Stimulated activated memory B cell treated with anti-CD40 and anti-IgM and Interleukin-4, amounts not matched to agents 10 μg/mL and 1 μg/mL and 100 μg/mL, for 72 hours (primary cell): ENCODE measurements at places on chromosomes 16 and 17.

GRCh38 chr16:68399456-68399855, 48.9 kb downstream of the SMPD3 start:
- ATAC-seq = no peak

- ATAC-seq = no peak
Observed at GRCh38 chr16:11160676-11161115, 95.3 kb downstream of the SOCS1 start.

- no peak for ATAC-seq
Observed at GRCh38 chr16:389352-389751, 7.6 kb upstream of the PGAP6 start.

DNA sequence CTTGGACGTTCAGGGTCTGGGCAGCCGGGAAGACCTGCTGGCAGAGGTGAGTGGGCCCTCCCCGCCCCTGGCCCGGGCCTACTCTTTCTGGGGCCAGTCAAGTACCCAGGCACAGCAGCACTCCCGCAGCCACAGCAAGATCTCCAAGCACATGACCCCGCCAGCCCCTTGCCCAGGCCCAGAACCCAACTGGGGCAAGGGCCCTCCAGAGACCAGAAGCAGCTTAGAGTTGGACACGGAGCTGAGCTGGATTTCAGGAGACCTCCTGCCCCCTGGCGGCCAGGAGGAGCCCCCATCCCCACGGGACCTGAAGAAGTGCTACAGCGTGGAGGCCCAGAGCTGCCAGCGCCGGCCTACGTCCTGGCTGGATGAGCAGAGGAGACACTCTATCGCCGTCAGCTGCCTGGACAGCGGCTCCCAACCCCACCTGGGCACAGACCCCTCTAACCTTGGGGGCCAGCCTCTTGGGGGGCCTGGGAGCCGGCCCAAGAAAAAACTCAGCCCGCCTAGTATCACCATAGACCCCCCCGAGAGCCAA, 8.6 kb upstream of the ABCC3 start:
- peak; percentile 73 for ATAC-seq

- ATAC-seq = peak; percentile 71
Observed at GRCh38 chr17:74960570-74961342, 11.8 kb downstream of the HID1 start.

DNA sequence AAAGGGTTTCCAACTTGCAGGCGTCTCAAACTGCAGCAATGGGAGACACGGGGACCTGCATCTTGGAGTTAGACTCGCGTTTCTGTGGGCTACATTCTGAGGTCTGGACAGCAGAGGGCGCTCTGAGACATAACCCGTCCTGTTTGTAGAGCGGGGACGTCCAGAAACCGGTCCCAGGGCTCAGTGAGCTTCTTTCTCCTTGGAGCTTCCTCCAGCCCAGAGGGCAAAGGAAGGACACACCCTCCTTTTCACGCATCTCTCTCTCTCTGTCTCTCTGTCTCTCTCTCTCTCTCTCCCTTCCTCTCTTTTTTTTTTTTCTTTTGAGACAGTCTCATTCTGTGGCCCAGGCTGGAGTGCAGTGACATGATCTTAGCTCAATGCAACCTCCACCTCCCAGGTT, 19.8 kb downstream of the COX4I1 start:
- ATAC-seq = peak; percentile 71

- ATAC-seq = no peak
Observed at GRCh38 chr17:34321964-34322363, 2.7 kb downstream of the CCL8 start.

- ATAC-seq = no peak
Observed at GRCh38 chr16:77172951-77173350, 18.0 kb upstream of the MON1B start.

GRCh38 chr16:60930291-60930690, 1105.9 kb downstream of the CDH8 start:
- ATAC-seq = no peak

- ATAC-seq = no peak
Observed at GRCh38 chr16:78490847-78491246, 391.4 kb downstream of the WWOX start.

DNA sequence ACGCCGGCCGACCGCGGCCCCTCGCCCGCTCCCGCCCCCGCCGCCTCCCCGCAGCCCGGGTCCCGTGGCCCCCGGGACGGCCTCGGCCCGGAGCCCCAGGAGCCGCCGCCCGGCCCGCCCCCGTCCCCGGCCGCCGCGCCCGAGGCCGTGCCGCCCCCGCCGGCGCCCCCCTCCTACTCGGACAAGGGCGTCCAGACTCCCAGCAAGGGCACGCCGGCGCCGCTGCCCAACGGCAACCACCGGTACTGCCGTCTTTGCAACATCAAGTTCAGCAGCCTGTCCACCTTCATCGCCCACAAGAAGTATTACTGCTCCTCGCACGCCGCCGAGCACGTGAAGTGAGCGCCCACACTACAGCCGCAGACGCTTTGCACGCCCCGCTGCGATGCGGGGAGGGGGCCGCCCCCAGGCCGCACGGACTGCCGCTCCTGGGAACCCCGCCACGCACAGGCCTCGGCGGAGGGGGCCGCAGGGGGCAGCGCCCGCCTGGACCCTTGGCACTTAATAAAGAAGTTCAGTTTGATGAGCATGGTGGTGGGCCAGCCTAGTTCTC, 35.5 kb upstream of the ZC3H18 start:
- ATAC-seq = peak; percentile 16

DNA sequence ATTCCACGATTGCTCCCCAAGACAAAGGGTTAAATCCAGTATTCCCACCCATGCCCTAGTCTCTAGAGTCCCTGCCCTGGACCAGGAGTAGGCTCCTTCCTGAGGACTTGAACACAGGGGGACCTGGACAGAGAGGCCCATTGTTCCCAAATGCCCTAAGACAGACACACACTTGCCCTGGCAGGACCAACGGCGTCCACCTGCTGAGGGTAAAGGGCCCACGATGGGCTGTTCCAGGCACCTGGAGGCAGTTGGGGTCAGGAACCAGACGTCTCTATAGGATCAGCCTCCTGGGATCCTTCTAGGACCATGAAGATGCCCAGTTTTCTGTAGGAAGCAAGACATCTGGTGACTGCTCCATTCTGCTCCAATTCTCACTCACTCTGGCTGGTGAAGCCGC, 39.3 kb downstream of the TNFRSF13B start:
- no peak for ATAC-seq

- no peak for ATAC-seq
Observed at GRCh38 chr17:76238847-76239537, 1.3 kb downstream of the RNF157 start.

- no peak for ATAC-seq
Observed at GRCh38 chr17:74971069-74971841, 1.3 kb downstream of the HID1 start.

DNA sequence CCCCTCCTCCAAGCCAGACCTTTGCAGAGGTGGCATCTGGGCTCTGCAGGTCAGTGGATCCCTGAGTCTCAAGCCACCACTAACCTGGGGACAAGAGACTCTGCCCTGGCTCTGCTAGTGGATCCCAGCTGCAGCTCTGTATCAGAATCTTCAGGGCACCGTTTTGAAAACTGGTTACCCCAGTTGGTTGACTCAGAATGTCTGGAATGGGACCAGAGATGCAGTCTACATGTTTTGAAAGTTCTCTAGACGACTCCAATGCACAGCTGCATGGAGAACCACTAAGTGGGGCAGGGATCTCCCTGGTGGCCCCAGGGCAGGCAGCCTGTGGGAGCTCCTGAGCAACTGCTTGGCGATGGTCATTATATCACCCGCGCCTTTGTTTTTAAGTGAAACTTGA, 34.1 kb upstream of the ADORA2B start:
- ATAC-seq = no peak

GRCh38 chr17:55776271-55776670, 25.4 kb downstream of the PCTP start:
- ATAC-seq = no peak

GRCh38 chr17:7260651-7261378, 1.5 kb downstream of the CLDN7 start:
- peak; percentile 68 for ATAC-seq

DNA sequence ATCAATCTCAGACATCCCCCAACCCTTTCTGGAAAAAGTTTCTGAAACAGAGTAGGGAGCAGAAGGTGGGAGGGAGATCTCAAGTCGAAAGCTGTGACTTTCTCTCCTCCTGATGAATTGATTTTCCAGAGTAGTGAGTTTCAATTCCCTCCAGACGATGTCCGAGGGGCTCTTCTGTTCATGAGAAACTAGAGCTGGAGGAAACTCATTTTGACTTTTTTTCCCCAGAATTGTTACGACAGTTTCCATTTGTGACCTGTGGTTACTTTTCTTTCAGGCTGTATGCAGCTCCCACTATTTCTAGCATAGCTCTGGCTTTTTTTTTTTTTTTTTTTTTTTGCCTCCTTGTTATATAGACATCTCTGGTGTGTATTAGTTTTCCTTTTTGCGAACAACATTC, 422.1 kb upstream of the SALL1 start:
- no peak for ATAC-seq

DNA sequence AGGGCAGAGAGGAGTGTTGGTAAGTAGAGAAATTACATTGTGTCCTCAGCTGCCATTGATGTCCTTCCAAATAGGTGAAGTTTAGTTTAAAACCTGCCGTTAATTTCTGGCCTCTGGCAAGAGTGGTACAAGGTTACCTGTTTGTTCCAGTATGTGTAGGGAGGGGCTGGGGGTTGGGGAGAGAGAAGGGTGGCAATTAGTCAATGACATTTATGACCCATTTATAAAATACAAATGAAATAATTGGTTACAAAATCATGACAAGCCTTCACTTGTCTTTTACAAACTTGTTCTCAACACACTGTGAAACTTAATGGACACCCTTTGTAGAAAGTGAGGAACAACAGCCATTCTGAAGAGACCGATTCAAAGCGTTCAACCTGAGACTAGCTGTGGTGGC, 281.0 kb downstream of the FTO start:
- ATAC-seq = no peak

DNA sequence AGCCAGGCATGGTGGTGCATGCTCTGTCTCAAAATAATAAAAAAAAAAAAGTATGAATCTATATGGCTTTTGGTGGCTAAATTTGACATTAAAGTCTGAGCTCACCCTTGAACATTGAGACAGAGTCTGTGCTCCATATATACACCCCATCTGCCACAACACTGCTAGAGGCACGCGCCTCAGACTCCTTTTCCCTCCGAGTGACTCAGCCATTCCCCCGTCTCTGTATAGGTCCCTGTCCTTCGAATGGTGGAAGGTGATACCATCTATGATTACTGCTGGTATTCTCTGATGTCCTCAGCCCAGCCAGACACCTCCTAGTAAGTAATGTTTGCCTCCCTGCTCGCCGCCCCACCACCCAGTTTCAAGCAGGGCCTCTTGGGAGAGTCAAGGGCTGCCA, 4.5 kb upstream of the EFNB3 start:
- ATAC-seq = no peak
